Testis (tissue), 5 donors: ENCODE measurements at places on chromosomes 4 and X. TPM values are rescaled to one million over a fixed set of nuclear protein-coding genes. Genes with fewer than 3 reads are reported as not detected.
A peak's percentile ranks its signal among the peaks of the same experiment; 100 is the strongest.

GRCh38 chrX:4243759-4244158 is 530.3 kb upstream of the PRKX start:
- no peaks in the 10 kb centered on the region for H3K4me1 ChIP-seq
- no peaks in the 10 kb centered on the region for H3K27me3 ChIP-seq
- H3K27ac ChIP-seq = no peak overlapping the region
- H3K4me3 ChIP-seq = no peak overlapping the region
- no peaks in the 10 kb centered on the region for H3K36me3 ChIP-seq

Gene PNCK
- total RNA-seq = 41.0 TPM

- H3K27me3 ChIP-seq = no peaks in the 10 kb centered on the region
- no peak overlapping the region for H3K4me3 ChIP-seq
- H3K36me3 ChIP-seq = no peaks in the 10 kb centered on the region
- DNase-seq = no peak
Observed at GRCh38 chr4:25984266-25984665, 70.2 kb downstream of the SMIM20 start.

DNA sequence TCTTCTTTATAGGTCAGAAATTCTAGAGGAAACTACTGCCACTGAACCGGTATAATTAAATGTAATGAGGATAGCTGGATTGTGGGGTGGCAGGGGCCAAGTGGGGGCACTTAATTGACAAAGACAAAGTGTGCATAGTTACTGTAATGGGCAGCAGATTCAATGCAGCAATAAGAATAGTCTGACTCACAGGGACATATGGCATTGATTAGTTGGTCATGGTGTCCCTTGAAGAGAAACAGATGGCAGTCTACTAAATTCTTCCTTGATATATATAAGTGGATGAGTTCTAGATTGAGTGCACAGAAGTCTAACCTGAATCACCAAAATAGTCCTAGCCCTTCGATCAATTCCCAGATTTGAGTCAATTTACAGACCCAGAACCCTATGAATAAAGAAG is 31.6 kb downstream of the ETDC start:
- DNase-seq = no peak
- H3K27ac ChIP-seq = no peak overlapping the region
- no peaks in the 10 kb centered on the region for H3K27me3 ChIP-seq
- H3K4me1 ChIP-seq = no peaks in the 10 kb centered on the region
- no peaks in the 10 kb centered on the region for H3K36me3 ChIP-seq

DNA sequence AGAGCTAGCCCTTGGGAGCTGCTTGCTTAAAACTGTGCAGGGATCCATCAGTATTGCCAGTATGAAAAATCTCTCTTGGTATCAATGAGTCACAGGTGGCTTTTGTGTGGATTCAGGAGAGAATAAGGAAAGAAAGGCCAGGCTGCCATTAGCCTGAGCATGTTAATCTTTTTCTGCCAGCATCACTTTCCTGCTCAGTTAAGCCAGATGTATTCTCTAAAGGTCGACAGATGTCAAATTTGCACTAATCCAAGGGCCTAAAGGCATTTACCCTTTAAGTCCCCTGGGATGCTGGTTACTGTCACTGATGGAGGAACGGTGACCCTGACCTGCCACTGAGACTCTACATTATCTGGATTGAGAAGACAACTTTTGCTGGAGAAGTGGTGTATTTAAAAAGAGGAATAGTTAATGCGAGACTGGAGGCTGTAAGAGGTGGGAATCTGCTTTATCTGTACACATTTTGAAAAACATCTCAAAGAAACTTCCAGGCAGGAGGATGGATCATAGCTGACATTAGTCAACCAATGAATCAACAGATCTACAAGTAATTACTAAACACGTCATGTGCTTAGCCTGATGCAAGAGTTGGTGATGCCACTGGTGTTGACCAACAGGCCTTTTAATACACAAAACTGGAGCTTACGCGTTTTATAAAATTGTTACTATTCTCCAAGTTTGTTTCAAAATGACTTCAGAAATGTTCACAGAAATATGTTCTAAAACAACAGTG is 241.4 kb upstream of the ANXA3 start:
- H3K4me3 ChIP-seq = no peak overlapping the region
- no peak for DNase-seq
- no peaks in the 10 kb centered on the region for H3K4me1 ChIP-seq
- H3K27me3 ChIP-seq = no peaks in the 10 kb centered on the region
- no peaks in the 10 kb centered on the region for H3K36me3 ChIP-seq

DNA sequence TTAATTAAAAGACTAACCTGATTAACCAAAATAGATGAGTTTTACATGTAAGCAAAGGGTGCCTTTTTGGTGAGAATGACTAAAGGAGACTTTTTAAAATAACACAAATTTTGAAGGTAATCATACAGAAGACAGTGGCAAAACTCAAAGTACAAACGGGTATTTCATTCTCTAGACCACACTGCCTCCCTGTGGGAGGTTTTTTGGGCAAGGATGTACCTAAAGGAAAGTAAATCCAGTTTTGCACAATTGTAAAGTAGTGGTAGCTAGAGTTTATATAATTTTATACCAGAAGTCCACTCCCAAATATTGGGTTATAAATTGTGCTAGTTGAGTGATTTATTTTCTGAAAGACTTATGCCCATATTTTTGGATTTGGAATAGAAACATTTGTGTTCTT is 201.0 kb downstream of the PAPSS1 start:
- peak; percentile 15 for DNase-seq
- H3K36me3 ChIP-seq = no peaks in the 10 kb centered on the region
- no peak overlapping the region for H3K27ac ChIP-seq
- H3K4me1 ChIP-seq = no peaks in the 10 kb centered on the region
- H3K27me3 ChIP-seq = no peaks in the 10 kb centered on the region

Gene PDGFRA
- total RNA-seq = 86.1 TPM

DNA sequence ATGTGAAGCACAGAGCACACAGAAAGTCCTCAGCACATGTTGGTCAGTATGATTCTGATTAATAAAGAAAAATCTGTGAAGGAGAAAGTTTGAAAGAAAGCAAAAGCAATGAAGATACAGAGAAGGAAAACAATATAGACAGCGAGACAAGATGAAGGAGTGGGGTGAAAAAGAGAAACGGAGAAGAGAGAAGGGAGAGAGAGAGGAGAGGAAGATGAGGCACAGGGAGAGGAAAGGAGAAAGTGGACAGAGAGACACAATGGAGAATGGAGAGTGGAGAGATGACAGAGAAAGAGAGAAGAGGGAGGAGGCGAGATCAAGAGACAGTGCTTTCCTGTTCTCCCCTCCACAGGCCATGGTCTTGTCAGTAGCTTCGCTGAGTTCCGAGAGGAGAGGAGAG is 3.9 kb upstream of the KCND1 start:
- no peak overlapping the region for H3K27ac ChIP-seq
- no peaks in the 10 kb centered on the region for H3K4me1 ChIP-seq
- DNase-seq = no peak
- H3K4me3 ChIP-seq = no peak overlapping the region
- no peaks in the 10 kb centered on the region for H3K36me3 ChIP-seq
- no peaks in the 10 kb centered on the region for H3K27me3 ChIP-seq

DNA sequence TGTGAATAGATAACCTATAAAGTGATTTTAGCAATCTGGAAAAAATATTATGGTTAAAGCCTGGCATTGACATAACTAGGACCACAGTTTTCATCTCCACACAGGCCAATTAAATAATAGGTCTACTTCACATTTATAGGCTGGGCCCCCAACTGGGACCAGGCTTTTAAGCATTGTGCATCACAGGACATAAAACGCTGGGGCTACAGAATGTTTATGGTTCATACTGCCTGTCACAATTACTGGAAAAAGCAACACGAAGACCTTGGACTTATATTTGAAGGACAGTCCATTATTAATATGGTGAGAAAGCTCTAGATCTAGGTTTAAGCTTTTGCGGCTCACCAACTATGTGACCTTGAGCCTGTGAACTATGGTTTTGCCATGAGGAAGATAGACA is 94.2 kb downstream of the MFAP3L start:
- H3K36me3 ChIP-seq = no peaks in the 10 kb centered on the region
- H3K27me3 ChIP-seq = no peaks in the 10 kb centered on the region
- H3K4me3 ChIP-seq = no peak overlapping the region
- DNase-seq = no peak

GRCh38 chr4:98845960-98846359 is 83.0 kb downstream of the EIF4E start:
- no peak overlapping the region for H3K27ac ChIP-seq
- H3K36me3 ChIP-seq = no peaks in the 10 kb centered on the region
- no peak overlapping the region for H3K4me3 ChIP-seq
- no peaks in the 10 kb centered on the region for H3K4me1 ChIP-seq
- DNase-seq = no peak

Gene NWD2
- 0.50 TPM for total RNA-seq

DNA sequence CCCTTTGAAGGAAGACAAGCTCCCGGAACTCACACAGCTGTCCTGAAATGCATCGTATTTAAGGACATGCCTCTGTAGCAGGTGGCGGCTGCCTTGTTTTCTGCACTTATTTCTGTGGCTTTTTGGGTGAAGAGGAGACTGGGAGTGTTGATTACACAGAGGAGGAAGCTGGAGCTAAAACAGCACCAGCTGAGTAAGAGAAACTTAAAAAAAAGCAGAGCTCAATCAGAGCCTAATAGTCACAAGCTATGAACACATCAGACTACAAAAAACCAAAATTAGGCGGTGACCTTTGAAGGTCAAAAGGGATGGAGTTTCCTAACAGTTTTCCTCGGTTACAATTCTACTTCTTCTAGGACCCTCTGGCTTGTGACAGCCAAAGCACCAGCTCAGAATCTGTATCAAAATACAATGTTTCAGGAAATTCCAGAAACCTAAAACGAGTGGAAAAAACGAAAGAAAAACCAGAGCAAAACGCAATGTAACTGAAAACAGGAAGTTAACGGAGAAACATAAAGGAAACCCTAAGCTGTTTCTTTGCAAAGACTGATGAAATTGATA is 13.5 kb downstream of the PRKX start:
- H3K27ac ChIP-seq = peak overlapping the region; percentile 72
- H3K36me3 ChIP-seq = no peaks in the 10 kb centered on the region
- peaks cover 3% of the 10 kb centered on the region for H3K4me1 ChIP-seq
- no peak overlapping the region for H3K4me3 ChIP-seq
- H3K27me3 ChIP-seq = no peaks in the 10 kb centered on the region

DNA sequence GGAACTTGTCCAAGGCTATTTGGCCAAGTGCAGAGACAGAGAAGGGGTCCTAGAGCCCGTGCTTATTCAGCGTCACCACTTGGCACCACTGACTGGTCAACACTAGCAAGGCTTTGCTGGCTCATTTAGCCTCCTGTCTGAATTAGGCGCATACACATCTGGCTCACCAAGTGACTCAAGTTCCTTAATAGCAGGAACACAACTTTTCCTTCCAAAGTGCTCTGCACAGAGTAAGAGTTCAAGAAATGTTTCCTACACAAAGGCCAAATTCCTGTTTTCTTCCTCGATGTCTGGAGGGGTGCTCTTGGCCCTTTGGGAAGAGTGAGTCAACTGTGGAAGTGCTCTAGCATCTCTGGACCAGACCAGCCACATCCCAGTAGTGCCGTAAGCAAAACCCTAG is 26.8 kb upstream of the CENPU start:
- H3K27ac ChIP-seq = no peak overlapping the region
- peaks cover 9% of the 10 kb centered on the region for H3K4me1 ChIP-seq
- no peak for DNase-seq

DNA sequence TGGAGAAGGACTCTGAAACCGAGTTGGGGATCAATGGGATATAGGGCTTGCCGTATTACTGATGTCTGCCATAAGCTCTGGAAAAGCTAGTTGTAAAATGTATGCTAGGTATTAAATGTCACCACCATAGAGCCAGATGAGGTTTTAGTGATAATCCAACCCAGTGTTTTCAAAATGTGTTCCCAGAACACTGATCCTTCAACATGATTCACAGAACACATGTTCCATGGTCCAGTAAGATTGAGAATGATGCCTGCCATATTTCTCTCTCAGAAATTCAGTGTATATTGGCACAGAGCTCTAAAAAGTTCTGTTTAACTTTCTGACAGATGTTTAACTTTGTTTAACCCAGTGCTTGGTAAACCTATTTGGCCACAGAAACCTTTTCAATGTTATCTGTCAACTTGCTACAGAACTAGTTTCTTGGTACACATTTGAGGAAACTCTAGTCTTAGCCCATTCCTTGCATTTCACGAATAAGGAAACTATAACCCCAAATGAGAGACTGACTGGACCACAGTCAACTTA is 160.2 kb downstream of the PALLD start:
- DNase-seq = no peak
- no peaks in the 10 kb centered on the region for H3K36me3 ChIP-seq
- H3K4me3 ChIP-seq = no peak overlapping the region
- no peak overlapping the region for H3K27ac ChIP-seq
- H3K4me1 ChIP-seq = no peaks in the 10 kb centered on the region
- no peaks in the 10 kb centered on the region for H3K27me3 ChIP-seq

DNA sequence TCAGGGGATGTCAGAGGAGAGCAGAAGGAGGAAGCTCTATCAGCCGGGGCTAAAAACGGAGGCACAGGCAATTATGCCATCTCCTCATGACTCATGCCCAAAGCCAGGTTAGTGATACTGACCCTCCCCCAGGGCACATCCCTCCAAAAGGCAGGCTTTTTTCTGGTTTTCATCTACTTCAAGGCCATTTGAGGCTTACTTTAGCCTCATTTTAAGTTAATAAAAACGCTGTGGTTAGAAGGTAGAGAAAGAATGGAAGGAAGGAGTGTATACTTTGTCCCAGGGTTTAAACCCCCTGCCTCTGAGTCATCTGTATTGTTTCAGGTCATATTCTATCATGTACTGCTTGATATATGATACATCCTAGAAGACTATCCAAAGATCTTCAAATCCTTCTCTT is 89.7 kb upstream of the NDP start:
- no peaks in the 10 kb centered on the region for H3K27me3 ChIP-seq
- no peak for DNase-seq
- H3K27ac ChIP-seq = no peak overlapping the region
- H3K4me1 ChIP-seq = no peaks in the 10 kb centered on the region
- no peaks in the 10 kb centered on the region for H3K36me3 ChIP-seq
- no peak overlapping the region for H3K4me3 ChIP-seq

Gene MFSD8
- total RNA-seq = 27.2 TPM

GRCh38 chr4:92825256-92825655 is 521.5 kb downstream of the GRID2 start:
- no peak overlapping the region for H3K27ac ChIP-seq
- H3K36me3 ChIP-seq = no peaks in the 10 kb centered on the region

DNA sequence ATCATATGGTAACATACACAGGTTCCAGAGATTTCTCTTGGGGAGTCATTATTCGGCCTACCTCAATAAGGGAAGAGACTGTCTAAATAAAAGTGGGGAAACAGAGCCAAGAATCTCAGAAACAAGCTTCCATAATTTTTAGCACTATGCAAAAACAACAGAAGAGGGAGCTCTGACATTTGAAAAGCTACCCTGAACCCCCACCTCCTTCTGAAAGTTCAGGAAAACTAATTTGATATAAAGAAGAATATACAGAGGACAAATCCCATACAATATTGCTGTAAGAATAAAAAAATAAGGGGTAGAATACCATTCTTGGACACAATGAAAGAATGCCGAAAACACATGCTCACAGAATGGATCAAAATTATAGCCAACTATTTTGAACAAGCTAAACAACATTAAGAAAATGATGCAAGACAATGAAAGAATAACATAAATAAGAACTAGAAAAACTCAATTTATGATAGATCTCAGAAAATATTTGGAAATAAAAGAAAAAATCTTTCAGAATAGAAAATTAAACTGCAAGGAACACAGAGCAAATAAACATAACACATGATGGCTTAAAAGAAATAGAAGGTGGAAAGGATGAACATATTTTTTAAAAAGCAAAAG is 14.4 kb upstream of the ZNF41 start:
- no peak overlapping the region for H3K27ac ChIP-seq
- no peaks in the 10 kb centered on the region for H3K27me3 ChIP-seq
- no peak overlapping the region for H3K4me3 ChIP-seq
- no peaks in the 10 kb centered on the region for H3K36me3 ChIP-seq
- H3K4me1 ChIP-seq = peaks cover 4% of the 10 kb centered on the region
- DNase-seq = no peak
